ENCODE measurements at places on chromosomes 5 and 9. TPM values are rescaled to one million over a fixed set of nuclear protein-coding genes. Genes with fewer than 3 reads are reported as not detected.

Gene GFRA3
- 4.7 TPM for total RNA-seq

Gene BARX1
- not detected for total RNA-seq

DNA sequence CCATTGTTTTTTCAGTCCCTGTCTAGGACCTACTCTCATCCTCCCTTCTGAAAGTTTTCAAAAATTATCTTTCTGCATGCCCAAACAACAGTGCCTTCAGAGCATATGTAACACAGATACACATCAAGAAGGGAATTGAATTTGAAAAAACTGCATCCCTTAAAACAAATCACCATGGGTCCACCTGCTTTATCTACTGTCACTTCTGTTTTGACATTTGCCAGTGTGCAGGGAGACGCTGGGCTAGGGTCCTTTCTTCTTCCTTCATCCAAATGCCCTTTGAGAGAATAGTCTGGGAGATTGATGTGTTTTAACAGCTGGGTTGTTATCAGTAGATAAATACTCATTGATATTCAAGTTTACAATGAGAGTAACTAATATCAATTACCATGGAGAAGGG, 1630.1 kb downstream of the MAT2B start:
- no peak for DNase-seq

DNA sequence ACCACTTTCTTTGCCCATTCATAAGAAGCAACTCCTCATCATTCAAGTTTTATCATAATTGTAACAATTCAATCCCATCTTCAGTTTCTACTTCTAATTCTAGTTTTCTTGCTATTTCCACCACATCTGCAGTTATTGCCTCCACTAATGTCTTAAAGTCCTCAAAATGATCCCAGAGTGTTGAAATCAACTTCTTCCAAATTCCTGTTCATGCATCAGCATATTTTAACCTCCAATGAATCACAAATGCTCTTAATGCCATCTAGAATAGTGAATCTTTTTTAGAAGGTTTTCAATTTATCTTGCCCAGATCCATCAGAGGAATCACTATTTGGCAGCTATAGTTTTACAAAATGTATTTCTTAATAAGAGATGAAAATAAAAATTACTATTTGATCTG, 3.2 kb upstream of the SRP19 start:
- DNase-seq: no peak

DNA sequence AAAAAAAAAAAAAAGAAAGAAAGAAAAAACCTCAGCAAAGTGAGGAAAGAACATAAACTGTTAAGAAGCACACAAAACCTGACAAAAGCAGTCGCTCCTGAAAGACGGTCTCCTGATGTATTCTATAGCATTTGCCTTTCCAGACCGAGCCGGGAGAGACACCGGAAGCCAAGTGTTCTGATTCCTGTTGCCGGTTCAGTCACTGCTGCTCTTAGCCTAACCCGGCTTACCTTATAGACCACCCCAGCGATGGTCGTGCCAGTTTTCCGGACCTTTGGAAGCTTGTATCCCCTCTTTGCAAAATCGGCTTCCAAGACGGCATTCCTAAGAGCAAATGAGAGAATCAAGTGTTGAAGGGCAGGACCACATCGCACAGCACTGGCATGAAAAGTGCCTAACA, 630 bp downstream of the PSMB7 start:
- no peak for DNase-seq

- DNase-seq: no peak
These were observed 157.5 kb downstream of the TRIM32 start for GRCh38 chr9:116844621-116845020.

- DNase-seq: no peak
These were observed 871.2 kb upstream of the DMAC1 start for GRCh38 chr9:8670751-8671150.

DNA sequence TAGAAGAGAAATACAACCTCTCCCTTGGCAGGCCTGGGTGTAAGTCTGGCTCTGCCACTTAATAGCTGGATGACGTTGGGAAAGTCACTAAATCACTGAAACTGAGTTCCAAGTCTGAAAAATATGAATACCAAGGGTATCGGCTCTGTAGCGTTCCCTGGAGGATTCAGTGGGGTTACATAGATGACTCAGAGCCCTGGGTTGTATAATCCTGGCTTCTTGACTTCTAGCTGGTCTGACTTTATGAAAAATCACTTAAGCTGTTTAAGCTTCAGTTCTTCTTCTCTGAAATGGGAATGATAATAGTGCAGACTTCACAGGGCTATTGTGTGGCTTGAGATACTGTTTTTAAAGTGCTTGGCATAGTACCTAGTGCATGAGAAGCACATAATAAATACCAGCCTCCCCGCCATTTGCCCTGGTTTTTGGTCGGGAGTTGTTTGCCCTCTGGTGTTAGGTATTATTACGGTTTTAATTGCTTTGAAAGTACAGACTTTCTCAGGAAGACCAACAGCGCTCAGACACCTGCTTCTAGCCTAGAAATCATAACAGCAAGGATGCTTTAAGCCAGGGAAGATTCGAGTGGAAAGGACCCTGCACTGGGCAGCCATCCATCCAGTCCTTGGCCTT, 43.0 kb downstream of the CYFIP2 start:
- DNase-seq: no peak

GRCh38 chr5:157961176-157961575, 102.2 kb upstream of the CLINT1 start:
- DNase-seq: no peak

GRCh38 chr9:104866191-104866590, 61.8 kb downstream of the ABCA1 start:
- no peak for DNase-seq

GRCh38 chr5:16179936-16180788, 571 bp upstream of the MARCHF11 start:
- DNase-seq: no peak

DNA sequence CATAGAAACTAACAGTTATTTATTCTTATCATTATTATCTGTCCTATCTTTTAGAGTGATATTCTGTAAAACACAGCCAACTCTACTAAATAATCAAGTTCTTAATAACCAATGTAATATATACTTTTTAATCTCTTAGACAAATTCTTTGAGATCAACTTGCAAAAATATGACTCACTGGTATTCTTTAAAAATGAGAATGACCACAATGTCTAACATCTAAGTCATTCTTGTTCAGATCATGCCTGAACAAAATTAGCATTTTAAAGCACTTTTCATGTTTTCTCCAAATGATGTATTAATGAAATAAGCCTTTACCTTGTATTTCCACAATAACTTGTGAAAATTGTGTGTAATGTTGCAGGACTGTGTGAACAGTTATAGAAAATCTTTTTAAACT, 356.9 kb upstream of the RGMB start:
- no peak for DNase-seq

DNA sequence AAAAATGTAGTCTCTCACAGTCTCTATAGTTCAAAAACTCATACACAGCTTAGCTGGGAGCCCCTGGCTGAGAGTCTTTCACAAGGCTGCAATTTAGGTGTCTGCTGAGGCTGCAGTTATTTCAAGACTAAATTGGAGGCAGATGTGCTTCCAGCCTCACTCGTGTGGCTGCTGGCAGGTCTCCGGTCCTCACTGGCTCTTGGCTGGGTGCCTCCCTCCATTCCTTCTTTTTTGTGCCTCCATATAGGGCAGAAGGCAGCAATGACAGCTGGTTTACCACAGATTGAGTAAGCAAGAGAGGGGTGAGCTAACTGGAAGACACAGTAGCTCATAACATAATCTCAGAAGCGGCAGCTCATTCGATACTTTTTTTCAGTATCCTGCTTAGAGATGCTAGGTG, 2167.7 kb upstream of the WWC1 start:
- DNase-seq: no peak

- DNase-seq: no peak
These were observed 21.7 kb downstream of the RMI1 start for GRCh38 chr9:84002344-84002743.

DNA sequence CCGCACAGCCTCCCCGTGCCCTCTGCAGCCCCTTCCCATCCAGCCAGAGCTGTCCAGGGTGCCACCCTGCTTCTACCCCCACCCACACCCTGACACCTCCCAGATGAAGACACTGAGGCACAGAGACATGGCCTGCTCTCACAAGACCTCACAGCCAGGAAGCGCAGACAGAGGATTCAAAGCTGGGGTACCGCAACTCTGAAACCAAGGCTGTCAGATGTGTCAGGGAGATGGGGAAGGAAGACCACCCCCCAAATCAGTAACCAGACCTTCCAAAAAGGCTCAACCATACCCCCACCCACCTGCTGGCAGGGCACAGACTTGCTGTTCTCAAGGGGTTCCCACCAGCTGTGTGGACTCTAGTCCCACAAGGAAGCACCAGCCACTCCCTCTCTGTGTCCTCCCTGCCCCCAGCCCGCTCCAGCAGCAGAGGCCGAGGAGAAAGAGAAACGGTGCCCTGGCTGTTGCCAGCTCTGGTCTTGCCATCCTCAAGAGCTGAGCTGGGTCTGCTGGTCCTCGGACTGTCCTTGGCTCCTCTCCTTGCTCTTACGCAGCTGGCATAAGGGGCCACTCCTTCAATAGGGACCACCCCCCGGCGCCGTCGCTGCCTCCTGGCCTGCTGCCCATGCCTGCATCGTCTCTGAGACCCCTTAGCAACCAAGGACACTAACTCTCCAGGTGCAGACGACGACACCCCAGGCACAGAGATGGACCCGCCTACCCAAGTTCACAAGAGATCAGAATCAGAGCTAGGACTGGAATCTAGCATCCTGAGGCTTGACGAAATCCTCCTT, 699 bp downstream of the AKNA start:
- DNase-seq: no peak

DNA sequence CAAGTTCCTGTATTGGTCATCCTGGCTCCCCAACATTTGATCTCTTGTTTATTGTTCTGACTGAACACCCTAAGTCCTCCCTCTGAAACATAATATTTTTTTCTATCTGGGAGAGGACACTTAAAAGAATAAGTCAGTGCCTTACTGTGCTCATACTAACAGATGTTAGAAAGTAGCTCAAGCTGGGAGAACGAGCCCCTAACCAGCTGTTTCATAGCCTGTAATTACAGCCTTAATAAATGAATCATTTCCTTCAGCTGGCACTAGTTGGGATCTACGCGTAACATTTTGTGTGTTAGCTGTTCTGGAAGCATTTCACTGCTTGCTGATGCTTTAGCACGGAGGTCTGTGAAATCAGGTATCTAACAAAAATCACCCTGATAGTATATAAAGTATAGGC, 345.9 kb upstream of the RIOK2 start:
- DNase-seq: no peak

GRCh38 chr9:34989946-34990635, 546 bp downstream of the DNAJB5 start:
- DNase-seq: peak; percentile 91

GRCh38 chr9:74681906-74682305, 184.8 kb downstream of the RORB start:
- DNase-seq: no peak

All from vagina (tissue), 2 donors.